Right renal cortex interstitium (tissue), 3 donors: ENCODE measurements at places on chromosomes 1 and 21.

- DNase-seq, result no peak
These were observed 12.4 kb downstream of the FYB2 start for GRCh38 chr1:56806804-56807203.

GRCh38 chr1:2970311-2971071 lies 50.8 kb upstream of the ACTRT2 start:
- DNase-seq, result no peak

- no peak for DNase-seq
These were observed 251.6 kb upstream of the SGIP1 start for GRCh38 chr1:66282343-66282852.

DNA sequence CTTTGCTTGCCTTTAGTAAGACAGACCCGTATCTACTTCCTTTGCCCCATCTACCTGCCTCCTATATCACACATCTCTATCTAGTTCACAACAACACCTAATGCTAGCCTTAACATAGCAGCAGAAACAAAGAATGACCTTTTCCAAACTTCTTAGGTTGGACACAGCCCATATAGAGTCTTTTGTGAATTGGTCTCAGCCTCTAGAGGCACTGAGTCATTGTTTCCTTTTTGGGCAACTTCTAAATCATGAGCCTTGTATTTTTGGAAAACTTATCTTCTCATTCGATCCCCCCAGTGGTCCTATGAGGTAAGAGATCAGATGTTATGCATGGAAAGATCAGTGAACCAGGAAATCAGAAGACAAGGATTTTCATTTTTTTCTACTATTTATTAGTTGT lies 679.4 kb upstream of the USP24 start:
- DNase-seq, result no peak

- DNase-seq, result no peak
These were observed 88.4 kb downstream of the ERG start for GRCh38 chr21:38409907-38410306.

DNA sequence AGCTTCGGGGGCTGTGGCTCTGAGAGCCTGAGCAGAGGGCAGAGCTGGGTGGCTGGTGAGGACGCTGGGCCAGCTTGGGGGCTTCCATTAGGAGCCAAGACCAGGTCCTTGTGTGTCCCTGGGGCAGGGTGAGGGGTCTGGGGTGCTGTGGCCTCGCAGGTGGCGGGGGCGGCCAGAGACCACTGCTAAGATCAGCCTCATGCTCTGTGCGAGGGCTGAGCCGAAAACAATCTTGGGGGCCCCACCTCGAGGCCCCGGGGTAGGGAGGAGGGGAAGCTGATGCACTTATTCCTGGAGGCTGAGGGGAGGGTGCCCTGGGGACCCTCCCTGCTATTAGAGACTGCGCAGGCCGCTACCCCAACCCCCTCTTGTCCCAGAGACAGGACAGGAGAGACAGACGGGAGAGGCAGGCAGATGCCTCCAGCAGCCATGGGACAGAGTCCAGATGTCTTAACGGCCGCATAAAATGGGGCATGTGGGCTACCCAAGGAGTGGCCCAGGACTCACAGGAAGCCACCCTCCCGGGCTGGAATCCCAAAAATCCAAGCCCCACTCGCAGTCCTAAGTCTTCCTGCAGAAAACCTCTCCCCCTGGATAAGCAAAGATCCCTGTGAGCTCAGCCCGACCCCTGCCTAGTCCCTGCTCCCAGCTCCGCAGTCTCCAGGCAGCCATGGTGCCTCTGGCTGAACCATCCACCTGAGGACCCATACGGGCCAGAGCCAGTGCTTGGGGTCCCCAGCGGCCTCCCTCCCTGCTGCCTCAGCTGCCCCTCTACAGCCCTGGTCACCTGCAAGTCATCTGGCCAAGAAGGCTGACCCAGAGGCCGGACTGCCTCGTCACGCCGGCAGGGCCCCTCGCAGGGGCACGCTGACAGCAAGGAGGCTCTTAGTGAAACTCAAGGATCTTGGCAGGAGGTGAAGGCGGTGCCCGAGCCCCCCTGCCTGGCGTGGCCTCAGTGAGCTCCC lies 43.6 kb upstream of the COL18A1 start:
- no peak for DNase-seq

DNA sequence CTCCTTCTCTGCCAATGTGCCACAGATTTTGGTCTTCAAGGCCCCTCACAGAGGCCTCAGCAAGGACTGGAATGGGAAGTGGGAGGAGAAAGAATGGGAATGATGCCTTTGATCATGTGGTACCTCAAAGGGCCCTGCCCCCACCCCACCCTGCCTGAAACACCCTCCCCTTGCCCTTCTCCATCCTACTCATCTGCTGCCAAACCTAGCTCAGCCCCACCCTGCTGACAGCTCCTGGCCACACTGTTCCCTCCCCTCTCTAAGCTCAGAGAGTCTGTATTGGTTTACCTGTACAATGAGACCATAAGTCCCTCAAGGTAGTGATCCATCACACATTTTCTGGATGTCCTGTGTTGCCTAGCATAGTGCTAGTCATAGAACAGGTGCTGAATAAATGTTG lies 6.7 kb upstream of the ARHGAP30 start:
- no peak for DNase-seq

DNA sequence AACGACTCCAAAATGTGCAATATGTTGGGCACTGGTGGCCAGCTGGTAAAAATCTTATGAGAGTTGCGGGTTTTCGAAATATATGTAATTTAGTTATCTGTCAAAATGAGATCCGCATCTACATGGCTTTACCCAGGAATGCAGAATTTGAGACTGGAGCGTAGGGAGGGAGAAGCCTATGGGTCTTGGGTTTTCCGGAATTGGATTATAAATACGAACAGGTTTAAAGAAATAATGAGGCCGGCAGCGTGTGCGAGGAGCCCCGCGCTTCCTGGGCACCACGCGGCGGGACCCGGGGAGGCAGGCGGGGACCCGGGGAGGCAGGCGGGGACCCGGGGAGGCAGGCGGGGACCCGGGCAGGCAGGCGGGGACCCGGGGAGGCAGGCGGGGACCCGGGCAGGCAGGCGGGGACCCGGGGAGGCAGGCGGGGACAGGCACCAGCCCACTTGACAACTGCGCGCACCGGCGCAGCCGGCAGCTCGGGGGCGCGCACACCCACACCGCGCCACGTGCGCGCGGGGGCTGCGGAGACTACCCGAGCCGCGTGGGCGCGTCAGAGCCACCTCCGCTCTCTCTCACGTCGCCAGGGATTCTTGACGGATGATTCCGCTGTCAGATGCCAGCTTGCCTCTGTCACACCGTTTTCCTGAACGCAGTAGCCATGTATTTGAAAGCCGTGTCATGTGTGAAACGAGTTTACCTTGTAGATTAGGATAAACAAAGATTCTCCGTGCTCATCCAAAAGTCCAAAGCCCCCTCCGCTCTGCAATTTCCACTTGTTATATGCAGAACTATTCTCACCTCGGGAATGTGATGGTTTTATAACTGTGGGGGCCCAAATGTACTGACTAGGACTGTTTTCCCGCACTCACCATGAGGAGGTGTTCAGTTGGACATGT lies 54.3 kb upstream of the HNRNPU start:
- peak; percentile 31 for DNase-seq

DNA sequence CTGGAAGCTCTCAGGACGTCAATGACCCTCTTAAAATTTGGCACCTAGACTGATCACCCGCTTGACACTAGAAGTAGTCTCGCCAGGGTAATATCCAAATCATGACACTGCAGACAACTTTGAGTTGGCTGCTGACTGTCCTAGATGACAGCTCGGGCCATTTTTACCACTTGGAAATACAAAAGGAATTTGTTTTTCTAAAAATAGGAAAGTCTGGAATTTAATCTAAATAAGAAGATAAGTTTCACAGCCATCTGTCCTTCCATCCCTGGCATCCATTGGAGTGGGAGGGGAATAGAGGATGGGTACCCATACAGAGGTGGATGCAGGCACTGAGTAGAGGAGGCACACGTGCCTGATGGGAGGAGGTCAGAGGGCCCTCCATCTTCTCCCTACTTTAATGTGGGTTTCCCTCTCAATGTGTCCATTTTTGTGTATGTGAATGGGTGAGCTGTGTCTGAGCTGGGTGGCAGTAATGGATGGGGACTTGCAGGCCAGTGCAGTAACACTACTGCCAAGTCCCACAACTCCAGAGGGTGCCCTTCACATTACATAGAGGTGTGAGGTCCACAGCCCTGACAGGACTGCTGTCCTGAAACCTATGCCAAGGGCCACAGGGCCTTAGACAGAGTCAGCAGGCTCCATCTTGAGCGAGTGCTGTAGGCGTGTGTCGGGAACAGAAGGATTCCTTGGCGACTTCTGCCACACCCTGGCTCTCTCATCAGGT lies 104.8 kb upstream of the IPO9 start:
- DNase-seq, result no peak

DNA sequence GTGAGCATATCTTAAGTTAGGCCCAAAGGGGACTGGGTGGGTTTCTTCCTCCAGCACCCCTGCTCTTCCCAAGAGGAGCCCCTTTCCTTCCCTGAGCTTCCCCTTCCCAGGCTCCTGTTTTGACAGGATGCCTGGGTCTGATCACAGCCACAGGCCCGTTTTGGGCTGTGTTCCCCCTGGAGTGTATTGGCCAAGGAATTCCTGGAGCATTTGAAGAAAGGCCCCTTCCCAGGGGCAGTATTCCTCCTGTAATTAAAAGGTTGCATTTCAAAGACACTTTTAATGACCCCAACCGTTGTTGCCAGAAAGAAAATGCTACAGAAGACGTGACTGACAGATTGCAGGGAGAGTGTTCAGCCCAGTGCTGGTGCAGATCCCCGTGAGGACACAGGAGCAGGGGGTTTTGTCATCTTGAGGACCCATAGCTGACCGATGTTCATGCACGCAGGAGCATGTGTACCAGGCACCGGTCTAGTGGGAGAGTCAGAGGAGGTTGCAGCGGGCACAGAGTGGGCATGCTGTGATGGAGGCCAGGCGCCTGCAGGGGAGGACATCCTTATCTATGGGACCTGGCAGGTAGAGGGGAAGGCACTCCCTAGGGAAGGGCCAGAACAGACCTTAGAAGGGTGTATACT lies 19.3 kb upstream of the LBR start:
- no peak for DNase-seq

DNA sequence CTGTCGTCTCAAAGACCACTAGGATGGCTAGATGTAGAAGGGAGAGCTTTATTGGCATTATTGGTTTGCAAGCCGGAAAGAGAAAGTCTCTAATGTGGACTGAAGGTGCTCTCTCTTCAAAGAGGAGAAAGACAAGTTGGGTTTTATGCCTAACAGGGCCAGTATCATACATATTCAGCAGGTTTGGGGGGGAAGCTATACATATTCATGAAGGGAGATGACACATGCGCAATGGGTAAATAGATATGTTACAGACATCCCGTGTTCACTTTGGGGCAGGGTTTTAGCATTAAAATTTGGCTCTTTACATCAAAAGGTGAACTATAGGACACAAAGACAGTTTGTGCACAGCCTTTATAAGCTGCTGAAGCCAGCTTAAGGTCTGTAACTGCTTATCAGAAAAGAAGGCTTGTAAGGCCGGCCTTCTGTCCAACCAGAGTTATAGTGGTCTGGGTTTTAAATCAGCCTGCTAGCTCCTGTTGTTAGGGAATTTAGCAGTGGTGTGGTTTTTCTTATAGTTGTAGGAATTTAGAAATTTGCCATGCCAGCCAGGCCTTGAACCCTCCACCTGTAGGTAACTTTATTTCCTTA lies 46.5 kb upstream of the LRRN2 start:
- no peak for DNase-seq

DNA sequence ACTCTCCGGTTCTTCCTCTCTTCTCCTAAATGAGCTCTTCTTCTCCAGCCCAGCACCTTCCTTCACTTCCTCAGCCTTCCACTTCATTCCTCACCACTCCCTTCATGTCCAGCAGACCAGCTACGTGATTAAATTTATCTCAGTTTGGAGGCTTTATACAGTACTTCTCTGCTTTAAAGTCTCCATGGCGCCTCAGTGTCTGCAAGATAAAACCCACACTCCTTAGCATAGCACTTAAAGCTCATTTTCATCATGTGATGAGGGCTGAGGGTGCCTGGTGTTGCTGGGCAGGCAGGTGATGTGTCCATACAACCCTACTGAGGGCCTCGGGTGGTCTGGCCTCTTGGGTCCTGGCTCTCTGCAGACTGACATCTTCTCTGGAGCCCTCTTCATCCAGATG lies 7.7 kb downstream of the SLC5A9 start:
- DNase-seq, result no peak

DNA sequence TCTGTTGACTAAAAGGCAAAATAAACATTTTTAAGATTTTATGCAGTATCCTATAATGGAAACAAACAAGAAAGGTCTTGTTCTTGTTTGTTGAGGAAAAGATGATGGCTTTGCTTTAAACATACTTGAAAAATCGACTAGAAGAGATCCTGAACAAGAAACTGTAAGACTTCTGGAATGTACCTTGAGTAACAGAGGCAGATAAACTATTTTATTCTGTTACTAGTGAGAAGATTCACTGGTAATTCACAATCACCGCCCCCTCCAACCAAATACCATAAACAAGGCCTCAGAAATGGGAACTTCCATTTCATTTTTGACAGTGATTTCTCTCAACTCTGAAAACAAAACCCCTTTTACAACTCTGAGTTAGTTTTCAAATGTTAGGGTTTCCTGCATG lies 18.1 kb downstream of the TSEN15 start:
- no peak for DNase-seq
